ENCODE measurements at places on chromosomes 1 and 21.
A peak's percentile ranks its signal among the peaks of the same experiment; 100 is the strongest.

- DNase-seq, result no peak
Measured at GRCh38 chr1:100394285-100394684, 42.0 kb downstream of the CDC14A start.

- no peak for DNase-seq
Measured at GRCh38 chr1:238722812-238723211, 663.6 kb upstream of the CHRM3 start.

DNA sequence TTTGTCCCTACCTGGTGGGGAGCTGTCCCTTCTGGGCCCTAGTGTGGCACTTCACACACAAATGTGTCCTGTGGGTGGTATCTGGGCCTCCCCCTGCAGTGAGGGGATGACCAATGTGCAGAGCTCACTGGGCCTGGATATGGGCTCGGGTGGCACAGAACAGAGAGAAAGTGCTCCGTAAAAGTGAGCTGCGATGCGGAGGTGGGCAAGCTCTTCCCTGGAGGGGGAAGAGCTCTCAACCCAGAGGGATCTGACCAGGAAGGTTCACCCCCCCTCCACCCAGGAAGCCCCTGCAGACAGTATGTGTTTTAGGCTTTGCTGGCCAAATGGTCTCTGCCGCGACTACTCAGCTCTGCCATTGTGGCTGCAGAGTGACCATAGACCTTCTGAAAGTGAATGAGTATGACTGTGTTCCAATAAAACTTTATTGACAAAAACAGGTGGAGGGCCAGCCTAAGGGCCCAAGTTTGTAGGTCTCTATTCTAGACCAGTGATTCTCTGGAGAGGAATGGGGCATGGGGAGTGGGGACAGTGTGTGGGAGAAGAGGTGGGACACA is 8.6 kb upstream of the ITGB2 start:
- DNase-seq, result no peak

DNA sequence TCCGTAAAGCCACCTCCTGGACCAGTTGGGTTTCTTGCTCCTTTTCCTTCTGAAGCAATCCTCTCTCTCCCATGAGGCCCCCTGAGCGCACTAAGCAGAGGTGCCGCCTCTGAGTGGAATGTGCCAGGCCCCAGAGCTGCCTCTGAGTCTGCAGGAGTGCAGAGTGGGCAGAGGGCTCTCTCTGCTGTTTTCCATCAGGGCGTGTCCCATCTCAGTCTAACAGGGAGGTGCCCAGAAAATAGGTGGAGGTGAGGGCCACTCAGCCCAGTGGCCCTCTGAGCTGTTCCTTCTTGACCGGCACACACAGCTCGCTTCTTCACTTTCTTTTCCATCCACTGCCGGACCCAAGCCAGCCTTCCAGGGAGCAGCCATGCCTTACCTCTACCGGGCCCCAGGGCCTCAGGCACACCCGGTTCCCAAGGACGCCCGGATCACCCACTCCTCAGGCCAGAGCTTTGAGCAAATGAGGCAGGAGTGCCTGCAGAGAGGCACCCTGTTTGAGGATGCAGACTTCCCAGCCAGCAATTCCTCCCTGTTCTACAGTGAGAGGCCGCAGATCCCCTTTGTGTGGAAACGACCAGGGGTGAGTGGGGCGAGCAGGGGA is at the start of gene CAPN9:
CAPN9 (plus strand) TSS at position 262 of the 604 bp plus-strand sequence; CDS start at position 371, 109 bp downstream.
- DNase-seq, result no peak

- no peak for DNase-seq
Measured at GRCh38 chr21:37208056-37208721, 58.9 kb downstream of the VPS26C start.

GRCh38 chr1:93518516-93518915 is 70.6 kb downstream of the FNBP1L start:
- no peak for DNase-seq

DNA sequence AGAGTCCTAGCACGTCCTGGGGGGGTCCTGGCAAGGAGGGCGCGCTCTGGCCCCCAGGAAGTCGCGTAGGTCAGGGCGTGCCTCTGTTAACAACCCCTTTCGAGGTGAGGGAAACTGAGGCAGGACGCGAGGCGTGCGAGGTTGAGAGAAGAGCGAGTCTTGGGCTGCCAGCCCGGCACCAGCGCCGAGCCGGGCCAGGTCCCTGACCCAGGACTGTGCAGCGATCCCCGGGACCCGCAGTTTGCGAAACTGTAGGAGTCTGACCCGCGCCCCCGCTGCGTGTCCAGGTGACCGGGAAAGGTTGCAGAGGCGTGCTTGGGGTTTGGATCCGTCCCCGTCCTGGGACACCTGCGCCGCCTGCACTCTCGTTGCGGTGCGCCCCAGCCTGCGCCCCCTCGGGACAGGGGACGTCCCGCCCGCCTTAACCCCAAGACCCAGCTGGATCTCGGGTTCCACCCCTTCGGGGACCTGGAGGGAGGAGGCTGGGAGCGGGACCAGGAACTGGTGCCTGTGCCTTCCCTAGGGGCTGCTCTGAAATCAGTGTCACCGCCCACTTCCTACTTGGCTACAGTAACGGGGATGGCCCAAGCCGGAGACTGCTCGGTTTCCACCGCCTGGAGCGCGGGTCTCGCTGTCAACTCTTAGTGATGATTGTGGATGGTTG is 493 bp downstream of the DISC1 start:
- DNase-seq, result no peak

DNA sequence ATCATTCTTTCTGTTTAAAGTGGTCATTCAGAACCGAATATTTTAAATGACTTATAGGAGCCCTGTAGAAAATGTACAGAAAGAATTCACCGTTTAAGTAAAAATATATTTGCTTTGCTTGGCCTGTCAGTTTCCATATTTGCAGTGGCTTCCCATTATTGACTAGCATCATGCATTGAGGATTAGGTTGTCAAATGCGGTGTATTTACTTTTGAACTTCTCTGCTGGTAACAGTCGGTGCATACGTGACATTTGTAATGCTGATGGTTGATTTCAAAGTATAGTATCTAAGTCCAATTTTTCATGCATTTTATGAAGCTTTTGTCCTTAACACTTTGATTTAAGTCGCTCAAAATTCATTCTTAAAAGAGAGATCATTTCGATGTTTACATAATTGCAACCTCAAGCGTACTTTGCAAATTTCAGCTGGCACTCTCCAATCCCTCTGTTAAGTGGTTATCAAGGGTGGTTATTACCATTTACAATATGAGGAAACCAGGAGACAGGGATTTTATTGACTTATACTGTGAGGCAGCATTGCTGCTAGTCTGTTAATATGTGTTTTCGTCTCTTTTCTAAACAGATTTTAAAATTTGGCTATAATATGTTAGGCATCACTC is 201.6 kb downstream of the SDCCAG8 start:
- DNase-seq, result no peak

GRCh38 chr1:94678202-94678848 is 136.8 kb upstream of the F3 start:
- no peak for DNase-seq

DNA sequence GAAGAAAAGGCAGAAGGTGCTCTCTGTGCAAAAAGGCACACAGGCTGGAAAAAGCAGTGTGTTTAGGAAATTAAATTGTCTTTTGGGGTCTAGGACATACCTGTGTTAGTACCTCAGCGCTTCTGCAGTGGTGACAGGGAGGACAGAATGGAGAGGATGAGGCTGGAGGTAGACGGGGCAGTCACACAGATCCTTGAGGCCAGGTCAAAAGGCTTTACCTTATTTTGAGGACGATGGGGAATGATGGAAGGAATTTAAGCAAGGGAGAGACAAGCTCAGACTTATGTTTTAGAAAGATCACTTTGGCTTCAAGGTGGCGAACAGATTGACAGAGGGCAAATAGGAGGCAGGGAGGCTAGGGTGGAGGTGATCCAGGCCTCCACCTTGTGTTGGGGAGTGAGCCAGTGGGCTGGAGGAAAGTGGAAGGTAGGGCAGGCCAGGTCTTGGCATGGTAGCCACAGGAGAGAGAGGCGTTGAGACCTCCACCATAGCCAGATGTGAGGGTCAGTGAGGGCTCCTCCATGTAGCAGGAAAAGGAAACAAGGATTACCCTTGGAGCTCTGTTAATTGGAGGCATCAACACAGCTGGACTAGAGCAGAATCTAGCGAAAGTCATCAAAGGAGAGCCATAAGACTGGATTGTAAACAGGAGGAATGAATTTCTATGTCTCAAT is 4.2 kb downstream of the CYP4B1 start:
- DNase-seq, result no peak

DNA sequence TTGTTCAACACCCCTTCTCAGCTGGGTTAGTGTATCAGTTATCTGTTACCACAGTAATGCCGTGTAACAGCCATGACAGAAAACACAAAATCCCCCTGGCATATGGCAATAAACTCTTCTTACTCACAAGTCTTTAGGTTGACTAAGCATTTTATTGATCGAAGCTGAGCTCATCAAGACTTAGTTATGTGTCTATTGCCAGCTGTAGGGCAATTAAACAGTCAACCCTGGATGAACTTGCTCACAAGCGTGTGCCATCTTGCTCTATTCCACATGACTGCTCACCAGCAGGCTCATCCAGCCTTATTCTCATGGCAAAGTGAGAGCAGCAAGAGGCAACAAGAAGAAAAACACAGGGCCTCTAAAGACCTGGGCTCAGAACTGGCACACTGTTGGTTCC is 333.8 kb upstream of the PTBP2 start:
- DNase-seq, result no peak

GRCh38 chr1:228416217-228416933 is at the start of gene TRIM17:
Gene TRIM17 (minus strand): TSS chr1:228416861. CDS start chr1:228415072, 1,789 bp downstream.
- peak; percentile 28 for DNase-seq

DNA sequence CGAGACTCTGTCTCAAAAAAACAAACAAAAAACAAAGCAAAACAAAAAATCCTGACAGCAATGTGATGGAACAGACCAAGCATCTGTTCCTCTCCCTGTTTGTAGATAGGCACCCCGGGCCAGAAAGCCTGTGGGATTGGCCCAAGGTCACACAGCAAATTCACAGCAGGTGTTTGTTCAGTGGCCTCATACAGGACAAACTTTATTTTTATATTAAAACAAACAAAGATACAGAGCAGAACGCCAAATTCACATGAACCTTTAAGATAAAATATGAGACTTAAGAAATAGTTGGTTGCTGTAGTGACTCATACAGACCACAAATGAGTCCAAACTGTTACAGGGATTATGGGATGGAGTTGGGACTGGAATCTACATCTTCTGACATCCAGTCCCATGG is 2.3 kb upstream of the CELA2A start:
- DNase-seq, result no peak

DNA sequence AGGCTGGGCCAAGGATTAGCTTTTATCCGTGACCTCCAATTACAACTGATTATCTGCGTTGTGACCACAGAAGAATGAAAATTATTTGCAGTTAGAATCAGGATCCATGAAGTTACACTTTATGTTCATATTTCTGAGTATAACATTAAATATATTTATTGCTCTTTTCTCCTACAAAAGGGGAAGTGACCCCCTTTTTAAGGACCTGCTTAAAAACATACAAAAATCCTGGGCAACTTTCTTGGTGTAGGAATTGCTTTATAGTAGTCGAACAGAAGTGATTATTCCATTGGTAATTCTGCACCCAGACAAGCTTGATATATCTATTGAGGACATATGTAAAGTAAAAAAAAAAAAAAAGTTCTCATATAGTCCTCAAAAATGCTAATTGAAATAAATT is 208.7 kb downstream of the MRPL39 start:
- no peak for DNase-seq

DNA sequence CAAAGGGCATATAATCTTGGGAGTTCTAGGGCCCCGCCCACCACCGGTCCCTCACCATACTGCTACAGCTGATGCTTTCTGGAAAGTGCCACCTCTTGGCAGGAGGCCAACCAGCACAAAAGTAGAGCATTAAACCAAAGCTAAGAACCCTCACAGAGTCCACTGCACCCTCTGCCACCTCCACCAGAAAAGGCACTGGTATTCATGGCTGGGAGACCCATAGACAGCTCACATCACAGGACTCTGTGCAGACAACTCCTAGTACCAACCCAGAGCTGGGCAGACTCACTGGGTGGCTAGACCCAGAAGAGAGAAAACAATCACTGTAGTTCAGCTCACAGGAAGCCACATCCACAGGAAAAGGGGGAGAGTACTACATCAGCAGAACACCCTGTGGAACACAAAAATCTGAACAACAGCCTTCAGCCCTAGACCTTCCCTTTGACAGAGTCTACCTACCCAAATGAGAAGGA is 10.8 kb downstream of the THEM4 start:
- peak; percentile 24 for DNase-seq

GRCh38 chr1:31767225-31767624 is 3.1 kb upstream of the ADGRB2 start:
- DNase-seq, result no peak

GRCh38 chr1:230028602-230029223 is 38.3 kb upstream of the GALNT2 start:
- no peak for DNase-seq

DNA sequence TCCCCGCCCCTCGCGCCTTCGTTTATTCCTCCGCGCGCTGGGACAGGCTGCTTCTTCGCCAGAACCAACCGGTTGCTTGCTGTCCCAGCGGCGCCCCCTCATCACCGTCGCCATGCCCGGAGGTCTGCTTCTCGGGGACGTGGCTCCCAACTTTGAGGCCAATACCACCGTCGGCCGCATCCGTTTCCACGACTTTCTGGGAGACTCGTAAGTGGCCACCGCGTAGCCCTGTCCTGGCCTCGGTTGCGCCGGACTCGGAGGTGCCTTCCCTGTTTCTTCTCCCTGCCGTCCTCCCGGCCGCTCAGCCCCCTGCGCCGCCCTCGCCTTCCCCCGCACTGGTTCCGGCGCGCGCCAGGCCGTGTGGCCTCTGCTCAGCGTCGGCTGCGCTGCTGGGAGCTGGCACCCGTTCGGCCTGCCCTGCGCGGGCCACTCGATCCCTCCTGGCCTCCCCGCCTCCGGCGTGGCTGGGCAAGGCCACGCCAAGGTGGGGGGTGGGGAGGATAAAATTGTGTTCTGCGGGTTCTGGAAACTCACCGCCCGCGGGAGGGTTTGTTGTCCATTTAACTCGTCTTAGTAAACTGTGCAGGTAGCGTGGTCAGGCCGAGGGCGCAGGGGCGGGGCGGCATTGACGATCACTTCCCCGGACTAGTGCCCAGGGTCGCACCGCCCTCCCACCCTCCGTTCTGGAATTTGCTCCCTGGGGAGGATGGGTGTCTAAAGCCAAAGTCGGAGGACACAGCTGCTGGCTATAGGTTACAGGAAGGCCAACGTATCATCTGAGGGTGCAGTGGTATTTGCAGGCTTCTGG is at the start of gene PRDX6:
PRDX6 (plus strand) TSS at position 50 of the 808 bp plus-strand sequence; CDS start at position 113, 63 bp downstream.
- peak; percentile 83 for DNase-seq

DNA sequence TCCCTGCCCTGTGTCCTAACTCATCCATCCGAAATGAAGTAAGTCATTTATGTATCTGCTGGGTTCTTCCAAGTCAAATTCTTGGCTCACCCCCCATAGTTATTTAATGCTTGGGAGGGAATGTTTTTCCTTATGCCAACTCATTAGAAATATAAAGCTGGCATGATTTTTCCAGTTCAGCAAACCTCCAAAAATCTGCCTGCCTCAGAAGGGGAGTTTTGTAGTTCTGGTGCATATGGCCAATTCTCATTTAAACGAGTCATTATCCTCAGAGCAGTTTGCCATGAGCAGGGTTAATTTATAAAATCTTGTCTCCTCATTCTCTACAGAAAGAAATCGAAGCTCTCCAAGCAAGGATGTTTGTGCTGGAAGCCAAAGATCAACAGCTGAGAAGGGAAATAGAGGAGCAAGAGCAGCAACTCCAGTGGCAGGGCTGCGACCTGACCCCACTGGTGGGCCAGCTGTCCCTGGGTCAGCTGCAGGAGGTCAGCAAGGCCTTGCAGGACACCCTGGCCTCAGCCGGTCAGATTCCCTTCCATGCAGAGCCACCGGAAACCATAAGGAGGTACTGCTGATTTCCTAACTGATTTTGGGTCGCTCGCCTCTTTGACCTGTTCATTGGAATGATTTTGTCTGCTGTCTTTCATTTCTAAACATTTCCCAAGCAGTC is 144.1 kb downstream of the DISC1 start:
- DNase-seq, result no peak

- no peak for DNase-seq
Measured at GRCh38 chr1:25704267-25704691, 87.7 kb downstream of the MAN1C1 start.

Measured in effector CD8-positive, alpha-beta T cell (primary cell).